ENCODE measurements at places on chromosomes 13 and 19.

DNA sequence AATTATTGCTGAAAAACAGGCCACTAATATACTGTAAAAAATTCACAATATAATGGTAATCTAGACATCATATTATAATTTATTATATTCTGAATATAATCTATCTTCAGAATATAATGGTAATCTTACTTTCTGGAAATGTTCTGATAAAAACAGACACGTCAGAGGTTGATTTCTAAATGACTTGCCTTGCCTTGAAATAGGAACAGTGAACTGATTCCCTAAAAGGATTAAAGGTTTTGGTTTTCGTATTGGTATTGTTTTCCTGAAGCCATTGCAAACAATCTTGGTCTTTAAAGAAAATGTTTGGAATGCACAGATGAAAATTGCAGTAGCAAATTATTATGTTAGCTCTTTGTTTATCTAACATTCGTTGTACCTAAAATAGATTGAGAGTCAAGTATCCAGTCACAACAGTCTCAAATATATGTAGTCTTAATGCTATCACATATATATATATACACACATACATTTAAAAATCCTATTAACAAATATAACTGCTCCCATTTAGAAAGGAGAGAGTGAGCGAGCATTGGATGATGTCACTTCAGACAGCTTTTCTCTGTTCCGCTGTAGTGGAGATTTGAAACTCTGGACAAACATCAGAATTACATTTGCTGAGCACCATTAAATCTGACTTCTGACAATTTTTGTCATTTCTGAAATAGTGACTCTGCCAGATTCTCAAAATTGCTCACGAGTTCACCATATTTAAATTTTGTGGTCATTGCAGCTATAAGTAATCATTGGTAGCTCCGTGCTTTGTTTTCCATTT, 1.7 kb downstream of the ITM2B start:
- DNase-seq: peak; percentile 66

DNA sequence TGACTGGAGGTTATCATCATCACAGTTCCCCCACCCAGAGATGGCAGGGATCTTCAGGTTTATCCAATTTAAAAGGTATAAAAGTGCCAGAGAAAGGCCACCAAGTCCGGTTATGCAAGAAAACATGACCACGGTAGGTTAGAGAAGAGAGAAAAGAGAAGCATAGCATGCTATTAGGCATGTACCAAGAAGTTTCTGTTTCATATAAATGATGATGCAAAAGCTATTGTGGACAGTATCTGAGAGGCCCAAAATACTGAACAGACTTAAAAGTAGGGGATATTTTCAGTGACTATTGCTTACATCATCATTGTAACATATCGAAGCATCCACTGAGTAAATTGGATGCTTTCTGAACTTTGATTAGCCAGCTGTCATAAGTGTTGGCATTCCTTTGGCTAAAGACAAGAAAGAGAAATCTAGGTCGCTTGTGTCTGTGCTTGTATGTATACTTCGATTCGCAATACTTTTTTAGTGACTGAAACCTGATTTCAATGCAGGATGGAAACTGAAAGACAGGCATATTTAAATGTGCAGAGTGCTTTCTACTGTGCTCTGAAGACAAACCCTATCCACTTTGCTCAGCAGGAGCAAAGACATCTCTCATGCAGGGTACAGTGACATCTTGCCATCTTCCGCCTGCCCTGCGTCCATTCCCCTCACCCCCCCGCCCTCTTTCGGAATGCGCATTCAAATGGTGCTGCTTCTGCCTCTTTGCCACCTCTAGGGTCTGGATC, 180.3 kb downstream of the SHISA2 start:
- DNase-seq: no peak

GRCh38 chr19:10468133-10468532, 35.0 kb downstream of the KEAP1 start:
- no peak for DNase-seq

DNA sequence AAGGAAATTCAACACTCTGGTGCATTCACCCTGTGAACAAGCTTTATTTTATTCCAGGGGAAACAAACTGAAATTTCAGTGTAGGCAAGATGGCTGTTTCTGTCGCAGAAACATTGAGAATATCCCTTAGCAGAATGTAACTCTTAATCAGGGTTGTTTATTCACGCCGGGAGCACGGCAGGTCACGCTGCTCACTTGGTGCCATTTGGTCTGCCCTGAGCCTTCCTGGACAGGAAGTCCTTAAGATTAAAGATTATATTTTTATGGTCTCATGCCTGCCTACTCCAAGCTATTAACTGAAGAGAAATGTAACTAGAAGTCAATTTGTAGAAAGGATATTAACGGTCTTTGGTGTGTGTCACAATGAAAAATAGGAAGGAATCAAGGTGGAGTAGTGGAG, 185.3 kb upstream of the ARGLU1 start:
- peak; percentile 5 for DNase-seq

DNA sequence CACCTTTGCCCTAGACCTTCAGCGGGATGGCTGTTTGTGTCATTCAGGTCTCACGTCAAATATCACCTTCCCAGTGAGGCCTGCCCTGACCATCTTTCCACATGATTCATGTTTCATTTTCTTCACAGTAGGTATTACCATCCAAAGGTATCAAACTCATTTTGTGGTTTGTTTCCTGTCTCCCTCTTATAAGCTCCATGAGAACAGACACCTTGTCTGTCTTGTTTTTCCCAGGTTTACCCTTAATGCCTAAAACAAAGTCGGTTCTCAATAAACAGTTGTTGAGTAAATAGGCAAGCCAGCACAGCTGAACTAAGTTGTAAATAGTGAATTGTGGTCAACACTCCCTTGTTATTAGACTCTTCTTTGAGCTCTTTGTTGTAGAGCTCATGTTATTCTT, 122.6 kb upstream of the GJB6 start:
- no peak for DNase-seq

DNA sequence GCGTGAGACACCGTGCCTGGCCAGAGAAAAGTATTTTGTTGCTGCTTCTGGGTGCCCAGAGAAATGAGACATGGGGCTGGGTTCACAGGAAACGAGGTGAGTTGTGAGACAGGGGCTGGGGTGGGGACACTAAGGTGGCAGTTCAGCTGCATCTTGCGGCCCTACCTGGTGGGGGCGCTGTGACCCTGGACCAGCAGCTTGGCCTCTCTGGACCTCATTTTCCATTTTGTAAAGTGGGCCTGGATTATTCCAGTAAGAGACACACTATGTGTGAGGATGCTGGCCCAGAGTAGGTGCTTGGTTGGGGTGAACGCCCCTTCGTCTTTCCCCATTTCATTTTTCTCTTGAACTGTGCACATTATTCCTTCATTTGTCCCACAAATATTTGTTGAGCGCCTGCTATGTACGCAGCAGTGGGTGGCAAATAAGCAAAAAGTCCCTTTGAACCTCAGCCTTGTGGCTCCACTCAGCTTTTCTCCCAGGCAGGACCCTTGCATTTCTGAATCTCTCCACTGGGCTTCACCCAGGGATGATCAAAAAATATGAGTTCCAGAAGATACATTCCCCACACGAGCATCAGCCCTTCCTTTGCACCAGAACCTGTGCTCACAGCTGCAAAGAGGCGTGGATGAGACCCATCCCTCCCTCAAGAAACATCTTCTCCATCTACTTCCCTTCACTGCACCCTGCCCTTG, 26.6 kb upstream of the OR10H1 start:
- DNase-seq: no peak

DNA sequence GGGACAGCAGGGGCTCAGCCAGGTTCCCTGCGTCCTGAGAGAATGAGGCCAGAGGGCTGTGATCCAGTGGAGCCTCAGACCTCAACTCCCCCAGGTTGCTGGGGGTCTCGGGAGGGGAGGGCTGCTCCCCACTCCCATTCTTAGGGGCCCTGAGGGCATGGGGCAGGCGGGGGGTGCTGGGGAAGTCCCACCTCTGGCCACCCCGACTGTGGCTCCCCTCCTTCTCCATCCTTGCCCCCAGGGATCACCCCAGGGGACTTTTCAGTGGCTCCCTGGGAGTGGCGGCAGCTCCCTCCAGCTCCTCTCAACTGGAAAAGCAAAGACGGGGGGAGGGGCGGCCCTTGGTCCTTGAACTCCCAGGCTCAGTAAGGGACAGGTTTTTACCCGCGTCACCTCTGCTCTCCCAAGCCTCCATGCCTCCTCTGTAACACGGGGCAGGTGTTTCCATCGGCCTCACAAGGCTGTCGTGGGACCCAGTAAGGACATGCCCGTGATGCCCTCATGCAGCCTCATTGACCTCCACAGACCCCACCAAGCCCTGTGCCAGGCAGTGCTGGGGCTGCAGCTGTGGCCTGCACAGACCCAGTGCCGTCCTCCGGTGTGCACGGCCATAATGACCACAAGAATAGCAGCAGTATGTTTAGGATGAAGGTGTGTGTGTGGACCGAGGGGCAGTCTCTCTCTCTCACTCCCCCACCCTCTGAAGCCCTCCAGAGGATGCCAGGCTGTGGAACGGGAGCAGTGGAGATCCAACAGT, 11.6 kb upstream of the TOMM40 start:
- no peak for DNase-seq

DNA sequence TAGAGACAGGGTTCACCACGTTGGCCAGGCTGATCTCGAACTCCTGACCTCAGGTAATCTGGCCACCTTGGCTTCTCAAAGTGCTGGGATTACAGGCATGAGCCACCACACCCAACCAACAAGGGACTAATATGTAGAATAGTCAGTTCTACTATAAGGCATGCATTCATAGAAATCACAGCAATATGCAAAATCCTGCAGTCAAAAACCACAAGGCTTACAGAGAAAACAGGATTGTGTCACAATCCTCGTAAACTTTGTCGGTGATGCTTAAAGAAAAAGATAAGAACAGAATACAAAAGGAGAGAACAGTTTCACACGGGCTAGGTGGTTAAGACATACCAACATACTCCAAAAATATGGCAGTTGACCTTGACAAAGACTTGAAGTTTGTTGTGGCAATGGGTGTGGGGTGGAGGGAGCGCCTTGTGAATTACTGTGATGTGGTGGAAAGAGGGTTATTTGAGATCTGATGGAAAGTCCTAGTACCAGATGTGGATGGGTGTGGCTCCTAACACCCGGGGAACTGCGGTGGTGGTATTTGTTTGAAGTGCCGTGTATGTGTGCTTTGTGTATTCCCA, 12.4 kb downstream of the NOSIP start:
- DNase-seq: no peak

DNA sequence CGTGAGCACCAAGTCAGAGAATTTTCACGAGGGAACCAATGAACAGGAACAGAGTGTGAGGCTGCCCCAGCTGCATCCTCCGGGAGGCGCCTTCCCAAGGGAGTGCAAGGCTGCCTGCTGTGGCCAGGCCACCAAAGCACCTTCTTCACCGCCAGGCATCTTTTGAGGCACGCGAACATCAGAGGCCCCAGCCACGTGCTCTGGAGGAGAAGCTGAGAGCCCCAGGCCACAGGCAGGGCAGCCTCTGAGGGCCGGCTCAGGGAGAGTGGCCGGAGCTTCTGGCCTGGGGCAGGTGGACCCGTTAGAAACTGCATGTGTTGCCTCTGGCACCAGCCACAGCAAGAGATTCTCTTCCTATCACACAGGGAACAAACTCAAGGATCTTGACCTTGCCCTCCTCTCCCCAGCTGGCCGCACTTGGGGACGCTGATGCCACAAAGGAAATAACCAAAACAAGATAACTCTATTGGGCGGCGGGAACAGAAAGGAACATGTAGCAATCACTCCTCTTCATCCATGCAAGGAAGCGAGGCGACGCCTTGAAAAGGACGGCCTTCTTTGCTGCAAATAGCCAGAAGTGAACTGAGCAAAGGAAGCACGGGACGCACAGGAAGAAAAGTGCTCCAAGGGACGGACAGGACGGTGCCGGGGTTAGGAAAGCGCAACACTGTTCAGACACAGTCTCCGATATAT, 19.9 kb downstream of the GAS6 start:
- DNase-seq: no peak

- DNase-seq: peak; percentile 40
These were observed 64.8 kb upstream of the ZNF536 start for GRCh38 chr19:30307191-30307974.

GRCh38 chr13:70171151-70171550, 62.9 kb upstream of the KLHL1 start:
- DNase-seq: no peak

DNA sequence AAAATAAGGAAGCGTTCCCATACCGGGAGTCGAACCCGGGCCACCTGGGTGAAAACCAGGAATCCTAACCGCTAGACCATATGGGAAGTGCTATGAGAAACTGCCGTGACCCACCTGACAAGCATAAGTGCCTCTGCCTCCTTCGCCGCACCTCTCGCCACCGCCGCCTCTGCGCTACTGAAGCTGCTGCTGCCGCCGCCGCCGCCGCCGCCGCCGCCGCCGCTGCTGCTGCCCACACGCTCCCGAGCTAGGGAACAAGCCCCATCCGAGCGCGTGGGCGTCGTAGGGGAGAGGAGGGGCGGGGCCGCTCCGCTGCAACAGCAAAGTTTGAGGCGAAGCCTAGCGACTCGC, 610 bp upstream of the WBP4 start:
- DNase-seq: peak; percentile 95

DNA sequence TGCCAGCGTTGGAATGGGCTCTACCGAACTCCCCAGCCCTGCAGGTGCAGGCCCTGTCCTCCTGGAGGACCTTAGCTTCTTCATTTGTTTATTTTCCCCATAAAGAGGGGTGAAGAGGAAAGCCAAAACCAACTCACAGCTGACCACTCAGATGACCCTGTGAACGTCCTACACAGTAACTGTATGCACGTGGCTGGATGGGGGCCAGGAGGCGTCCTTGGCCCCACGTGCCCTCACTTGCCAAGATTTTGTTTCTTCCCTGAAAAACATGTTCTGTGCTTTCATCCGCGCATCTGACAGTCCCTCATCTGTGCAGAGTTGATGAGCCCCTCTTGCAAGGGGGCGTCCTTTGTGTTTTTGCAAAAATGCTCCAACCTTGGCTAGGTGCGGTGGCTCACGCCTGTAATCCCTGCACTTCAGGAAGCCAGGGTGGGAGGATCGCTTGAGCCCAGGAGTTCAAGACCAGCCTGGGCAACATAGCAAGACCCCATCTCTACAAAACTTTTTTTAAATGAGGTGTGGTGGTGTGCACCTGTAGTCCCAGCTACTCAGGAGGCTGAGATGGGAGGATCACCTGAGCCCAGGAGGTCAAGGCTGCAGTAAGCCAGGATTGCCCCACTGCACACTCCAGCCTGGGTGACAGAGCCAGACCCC, 5.3 kb upstream of the TEKTIP1 start:
- no peak for DNase-seq

Measured in tongue (tissue), 3 donors.